ENCODE measurements at places on chromosomes 7 and 10.

DNA sequence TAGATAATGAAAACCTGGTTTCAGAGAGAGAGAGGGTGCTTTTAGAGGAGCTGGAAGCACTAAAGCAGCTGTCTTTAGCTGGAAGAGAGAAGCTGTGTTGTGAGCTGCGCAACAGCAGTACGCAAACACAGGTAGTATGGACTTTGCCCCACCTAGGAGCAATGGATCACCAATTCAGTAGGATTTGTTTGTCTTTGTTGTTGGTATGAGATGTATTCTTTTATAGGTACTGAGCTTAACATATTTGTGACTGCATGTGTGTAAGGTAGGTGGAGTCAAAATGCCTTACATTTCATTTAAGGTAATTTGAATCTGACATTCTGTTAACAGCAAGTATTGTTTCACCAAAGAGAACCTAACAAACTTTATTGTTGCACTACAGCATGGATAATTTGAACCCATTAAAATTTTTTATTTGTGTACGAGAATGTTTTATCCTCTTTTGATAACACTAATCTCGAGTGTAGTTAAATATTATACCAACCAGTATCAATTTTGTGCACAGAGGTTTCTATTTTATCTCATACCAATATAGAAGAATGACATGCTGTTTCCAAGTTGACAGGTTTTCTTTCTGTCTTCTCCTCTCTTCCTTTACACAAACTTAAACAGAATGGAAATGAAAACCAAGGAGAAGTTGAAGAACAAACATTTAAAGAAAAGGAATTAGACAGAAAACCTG lies 92.1 kb downstream of the CYP51A1 start:
- peak; percentile 90 for DNase-seq

- DNase-seq, result no peak
Observed at GRCh38 chr7:111883241-111883640, 320.9 kb upstream of the IMMP2L start.

DNA sequence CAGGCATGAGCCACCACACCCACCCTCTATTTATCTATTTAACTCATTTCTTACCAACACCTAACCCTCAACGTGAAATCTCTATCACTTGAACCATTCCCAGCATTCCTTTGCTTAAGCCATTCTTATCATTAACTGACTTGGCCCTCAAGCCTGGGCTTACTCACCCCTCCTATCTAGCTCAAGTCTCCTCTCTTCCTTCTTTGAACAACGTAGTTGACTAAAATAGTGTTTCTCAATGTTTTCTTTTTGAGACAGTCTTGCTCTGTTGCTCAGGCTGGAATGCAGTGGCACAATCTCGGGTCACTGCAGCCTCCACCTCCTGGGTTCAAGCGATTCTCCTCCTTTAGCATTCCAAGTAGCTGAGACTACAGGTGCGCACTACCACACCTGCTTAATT lies 7.0 kb downstream of the ANXA7 start:
- peak; percentile 45 for DNase-seq

DNA sequence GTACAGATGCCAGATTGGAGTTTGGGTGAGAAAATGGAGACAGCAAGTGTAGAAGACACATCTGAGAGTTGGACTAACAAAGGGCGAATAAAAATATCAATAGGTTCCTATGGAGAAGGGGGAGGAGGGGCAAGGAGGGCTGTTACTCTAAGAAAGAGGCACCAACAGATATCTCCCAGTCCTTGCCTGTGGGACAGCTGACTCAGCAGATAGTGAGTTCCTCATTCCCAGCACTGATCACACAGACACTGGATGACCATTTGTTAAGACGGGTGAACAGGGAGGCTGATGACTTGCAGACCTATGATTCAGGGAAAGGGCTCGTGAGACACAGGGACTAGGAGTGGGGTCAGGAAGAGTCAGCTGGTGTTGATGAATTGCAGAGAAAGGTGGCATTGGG lies 5.7 kb upstream of the PRR15 start:
- no peak for DNase-seq

DNA sequence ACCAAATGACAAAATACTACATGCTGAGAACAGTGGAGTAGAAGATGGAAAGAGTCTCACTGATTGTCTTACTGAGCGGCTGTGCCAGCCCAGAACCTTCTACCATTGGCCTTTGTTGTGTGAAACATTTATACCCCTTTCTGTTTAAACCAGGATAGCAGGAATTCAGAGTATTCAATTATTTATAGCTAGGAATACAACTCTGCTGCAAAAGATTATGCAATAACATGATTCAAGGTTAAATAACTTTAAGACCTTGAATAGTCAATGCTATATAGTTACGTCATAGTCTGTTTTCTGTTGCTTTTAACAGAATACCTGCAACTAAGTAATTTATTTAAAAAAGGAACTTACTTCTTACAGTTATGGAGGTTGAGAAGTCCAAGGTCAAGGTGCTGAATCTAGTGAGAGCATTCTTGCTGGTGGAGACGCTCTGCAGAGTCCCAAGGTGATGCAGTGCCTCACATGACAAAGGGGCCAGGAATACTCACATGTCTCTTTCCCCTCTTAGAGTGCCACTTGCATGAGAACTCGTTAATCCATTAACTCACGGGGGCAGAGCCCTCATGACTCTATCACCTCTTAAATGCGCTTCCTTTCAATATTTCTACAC lies 371.8 kb downstream of the MDFIC start:
- no peak for DNase-seq

GRCh38 chr7:127504715-127505114 lies 80.7 kb downstream of the GCC1 start:
- peak; percentile 53 for DNase-seq

DNA sequence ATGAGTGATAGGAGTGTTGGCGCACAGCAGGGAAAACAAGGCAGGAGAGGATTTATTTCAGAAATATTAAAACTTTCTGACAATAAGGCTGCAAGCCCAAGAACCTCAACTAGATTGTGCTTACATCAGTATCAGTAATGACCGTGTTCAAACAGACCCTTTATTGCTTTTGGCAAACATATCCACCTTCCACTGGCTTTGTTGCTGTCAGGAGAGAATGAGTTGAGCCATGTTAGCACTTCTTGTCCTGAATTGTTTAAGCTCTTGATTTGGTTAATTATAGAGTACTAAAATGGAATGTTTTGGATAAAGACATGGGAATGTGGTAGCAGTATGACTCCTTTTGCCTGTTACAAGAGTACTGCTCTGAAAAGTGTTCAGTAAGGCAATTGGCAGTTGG lies 3.8 kb downstream of the AHCYL2 start:
- DNase-seq, result no peak

GRCh38 chr10:121244818-121245217 lies 353.4 kb downstream of the FGFR2 start:
- DNase-seq, result no peak

GRCh38 chr7:110010359-110010758 lies 1080.6 kb upstream of the LRRN3 start:
- no peak for DNase-seq

- no peak for DNase-seq
Observed at GRCh38 chr10:34627741-34628140, 187.4 kb downstream of the PARD3 start.

Data from Caco-2 (cell line).